ENCODE measurements at places on chromosomes 16 and 17.

DNA sequence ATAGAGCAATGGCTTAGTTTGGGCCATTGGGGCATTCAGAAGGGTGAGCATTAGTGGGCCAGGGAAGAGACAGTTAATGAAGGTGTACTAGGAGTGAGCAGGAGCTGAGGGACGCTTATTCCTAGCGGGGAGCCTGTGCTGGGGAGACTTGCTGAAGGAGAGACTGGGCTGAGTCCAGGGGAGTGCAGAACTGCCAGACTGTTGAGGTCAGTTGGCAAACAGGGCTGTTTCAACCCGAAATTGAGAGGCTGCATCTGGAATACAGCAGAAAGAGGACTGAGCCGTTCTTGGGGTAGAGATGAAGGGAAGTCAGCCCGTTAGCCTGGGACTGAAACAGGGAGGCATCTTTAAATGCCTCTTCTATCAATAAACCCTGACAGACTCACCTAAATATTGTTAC is 33.2 kb downstream of the MAP2K6 start:
- DNase-seq = no peak

DNA sequence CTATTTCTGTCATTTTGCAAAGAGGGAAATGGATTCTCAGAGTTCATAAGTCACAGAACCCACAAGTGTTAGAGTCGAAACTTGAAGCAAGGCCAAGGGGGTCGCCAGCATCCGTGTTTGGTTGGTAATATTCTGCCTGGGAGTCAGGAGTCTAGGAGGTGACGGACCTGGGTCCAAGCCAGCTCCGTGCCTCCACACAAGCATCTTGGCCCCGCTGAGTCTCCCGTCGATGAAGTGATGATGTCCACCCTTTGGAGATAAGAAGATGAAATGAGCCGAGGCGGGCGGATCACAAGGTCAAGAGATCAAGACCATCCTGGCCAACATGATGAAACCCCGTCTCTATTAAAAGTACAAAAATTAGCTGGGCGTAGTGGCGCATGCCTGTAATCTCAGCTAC is 53.2 kb upstream of the TNRC6C start:
- no peak for DNase-seq

DNA sequence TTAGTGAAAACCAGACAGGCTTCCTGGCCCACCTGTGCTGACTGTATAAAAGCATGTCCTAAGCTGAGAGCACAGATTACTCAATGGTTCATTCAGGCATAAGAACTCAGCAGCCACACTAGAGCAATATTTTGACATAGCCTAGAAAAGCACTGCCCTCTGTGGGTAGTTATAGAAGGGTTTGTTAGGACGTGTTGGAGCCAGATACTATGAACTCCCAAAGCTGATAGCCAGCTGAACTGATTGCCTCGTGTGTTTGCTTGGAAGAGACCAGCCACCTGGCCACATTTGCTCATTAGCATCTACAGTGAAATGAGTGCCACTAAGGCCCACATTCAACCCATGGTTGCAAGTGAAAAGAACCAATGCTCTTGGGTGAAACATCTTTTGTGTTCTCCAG is 30.8 kb upstream of the ABCA5 start:
- no peak for DNase-seq

GRCh38 chr17:80604670-80605010 is 60.0 kb downstream of the RPTOR start:
- DNase-seq = no peak

DNA sequence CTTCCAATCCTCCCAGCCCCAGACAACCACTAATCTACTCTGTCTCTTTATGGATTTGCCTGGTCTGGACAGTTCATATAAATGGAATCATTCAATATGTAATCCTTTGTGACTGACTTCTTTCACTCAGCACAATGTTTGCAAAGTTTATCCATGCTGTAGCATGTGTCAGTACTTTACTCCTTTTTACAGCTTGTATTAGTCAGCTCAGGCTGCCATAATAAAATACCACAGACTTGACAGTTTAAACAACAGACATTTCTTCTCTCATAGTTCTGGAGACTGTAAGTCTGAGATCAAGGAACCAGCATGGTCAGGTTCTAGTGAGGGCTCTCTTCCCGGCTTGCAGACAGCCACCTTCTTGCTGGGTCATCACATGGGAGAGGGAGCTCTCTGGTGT is 41.3 kb downstream of the GPRC5B start:
- no peak for DNase-seq

DNA sequence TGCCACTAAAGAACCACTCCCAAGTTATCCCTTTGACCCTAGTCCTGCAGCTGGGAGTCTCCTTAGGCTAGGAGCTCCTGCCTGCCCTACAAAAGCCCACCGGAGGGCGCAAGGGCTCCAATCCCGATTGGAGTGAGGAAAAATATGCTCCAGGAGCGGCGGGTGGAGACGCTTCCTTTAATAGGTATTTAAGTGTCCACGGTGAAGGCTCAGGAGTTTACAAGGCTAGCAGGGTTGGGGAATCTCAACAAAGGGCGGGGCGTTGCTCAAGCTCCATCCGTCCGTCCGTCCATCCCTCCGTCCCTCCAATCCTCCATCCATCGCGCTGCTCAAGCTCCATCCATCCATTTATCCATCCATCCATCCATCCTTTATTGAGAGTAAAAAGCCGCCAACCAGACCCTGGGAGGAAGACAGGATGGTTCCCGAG is 556 bp upstream of the SPNS1 start:
- no peak for DNase-seq

GRCh38 chr16:64830653-64831052 is 291.2 kb downstream of the CDH11 start:
- DNase-seq = no peak

- no peak for DNase-seq
Observed at GRCh38 chr17:80629298-80630028, 84.8 kb downstream of the RPTOR start.

- DNase-seq = peak; percentile 76
Observed at GRCh38 chr17:35242158-35242804, 591 bp upstream of the SLFN5 start.

All from stimulated activated CD4-positive, alpha-beta T cell treated with anti-CD3 and anti-CD28 coated beads, TNF-alpha, amount 100 ng/mL, for 24 hours (primary cell).